Smooth muscle cell of bladder (primary cell): ENCODE measurements at places on chromosomes 6 and 20. TPM values are rescaled to one million over a fixed set of nuclear protein-coding genes. Genes with fewer than 3 reads are reported as not detected.

Gene LCA5
- 5.0 and 5.3 TPM in 2 replicates for total RNA-seq

Gene FAM217A
- not detected in 2 replicates for total RNA-seq

Gene KHDC1
- 2.6 and 4.4 TPM in 2 replicates for total RNA-seq

Gene SLC22A16
- not detected in 2 replicates for total RNA-seq

Gene SMPDL3A
- 174 and 196 TPM in 2 replicates for total RNA-seq

Gene NR2E1
- total RNA-seq = not detected in 2 replicates

Gene SLC26A8
- total RNA-seq = 0.09 and 0.14 TPM in 2 replicates

Gene MCCD1
- total RNA-seq = not detected in 2 replicates

Gene LINC00237
- total RNA-seq = not detected in 2 replicates

Gene AVP
- not detected in 2 replicates for total RNA-seq

Gene IL17F
- total RNA-seq = not detected in 2 replicates
